Stimulated activated CD4-positive, alpha-beta T cell treated with anti-CD3 and anti-CD28 coated beads, Interleukin-4, amount 100 ng/mL, for 4 hours (primary cell): ENCODE measurements at places on chromosomes 5 and 9.

GRCh38 chr5:25544652-25545249 lies 900.0 kb upstream of the CDH10 start:
- DNase-seq, result no peak

GRCh38 chr9:110337727-110338126 lies at the start of gene TXNDC8:
Gene TXNDC8 (minus strand): TSS chr9:110337863.
- no peak for DNase-seq

GRCh38 chr5:33720176-33720575 lies 171.6 kb downstream of the ADAMTS12 start:
- DNase-seq, result no peak

- no peak for DNase-seq
These were observed 1126.7 kb upstream of the CDH9 start for GRCh38 chr5:28165096-28165495.

- DNase-seq, result no peak
These were observed 24.6 kb downstream of the SPARC start for GRCh38 chr5:151661968-151662732.

- DNase-seq, result no peak
These were observed 1.7 kb upstream of the LTC4S start for GRCh38 chr5:179791881-179792611.

- no peak for DNase-seq
These were observed 228.1 kb upstream of the PANK3 start for GRCh38 chr5:168807287-168807686.

- no peak for DNase-seq
These were observed 131.5 kb upstream of the NFIL3 start for GRCh38 chr9:91555132-91555531.

DNA sequence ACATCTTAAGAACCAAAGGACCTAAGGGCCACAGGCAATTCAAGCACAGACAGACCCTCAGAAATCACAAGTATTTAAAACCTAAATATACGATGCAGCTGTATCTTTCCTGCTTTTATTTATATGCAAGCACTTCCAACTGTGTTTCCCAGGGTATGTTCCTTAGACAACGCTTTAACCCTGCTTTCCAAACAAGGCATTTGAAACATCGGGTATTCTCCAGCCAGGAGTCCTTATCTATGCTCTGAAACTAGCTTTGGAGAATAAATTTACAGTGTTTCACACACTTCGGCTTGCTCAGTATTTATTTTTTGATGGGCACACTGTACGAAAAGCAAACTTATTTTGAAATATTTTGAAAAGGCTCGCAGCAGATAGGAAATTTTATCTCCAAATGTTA lies 13.5 kb downstream of the NR6A1 start:
- no peak for DNase-seq

DNA sequence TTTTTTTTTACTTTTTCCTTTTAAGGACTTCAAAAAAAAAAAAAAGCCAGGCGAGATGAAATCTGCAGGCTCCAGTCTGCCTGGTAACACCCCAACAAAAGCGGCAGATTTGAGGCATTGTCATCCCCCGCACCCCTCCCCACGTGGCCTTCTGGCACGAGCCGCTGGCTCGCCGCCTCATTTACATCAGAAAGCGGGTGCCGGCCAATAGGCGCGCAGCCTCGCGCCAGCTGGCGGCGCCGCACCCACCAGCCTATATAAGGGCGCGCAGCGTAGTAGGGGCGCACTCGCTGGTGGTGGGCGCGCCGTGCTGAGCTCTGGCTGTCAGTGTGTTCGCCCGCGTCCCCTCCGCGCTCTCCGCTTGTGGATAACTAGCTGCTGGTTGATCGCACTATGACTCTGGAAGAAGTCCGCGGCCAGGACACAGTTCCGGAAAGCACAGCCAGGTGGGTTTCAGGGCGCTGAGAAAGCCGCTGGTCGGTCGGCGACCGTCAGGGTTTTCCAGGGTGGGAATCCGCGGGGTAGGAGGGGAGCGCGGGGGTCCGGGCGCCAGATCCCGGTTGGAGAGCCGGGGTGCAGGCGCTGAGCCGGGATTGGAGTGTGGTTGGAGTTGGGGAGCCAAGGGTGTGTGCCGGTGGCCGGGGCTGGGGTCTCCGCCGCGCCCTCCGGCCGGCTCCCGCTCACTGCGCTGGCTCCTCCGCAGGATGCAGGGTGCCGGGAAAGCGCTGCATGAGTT lies at the start of gene GADD45G:
TSS of gene GADD45G (plus strand) at position 284 of the 736 bp plus-strand sequence. CDS start at position 394, 110 bp downstream.
- peak; percentile 93 for DNase-seq

DNA sequence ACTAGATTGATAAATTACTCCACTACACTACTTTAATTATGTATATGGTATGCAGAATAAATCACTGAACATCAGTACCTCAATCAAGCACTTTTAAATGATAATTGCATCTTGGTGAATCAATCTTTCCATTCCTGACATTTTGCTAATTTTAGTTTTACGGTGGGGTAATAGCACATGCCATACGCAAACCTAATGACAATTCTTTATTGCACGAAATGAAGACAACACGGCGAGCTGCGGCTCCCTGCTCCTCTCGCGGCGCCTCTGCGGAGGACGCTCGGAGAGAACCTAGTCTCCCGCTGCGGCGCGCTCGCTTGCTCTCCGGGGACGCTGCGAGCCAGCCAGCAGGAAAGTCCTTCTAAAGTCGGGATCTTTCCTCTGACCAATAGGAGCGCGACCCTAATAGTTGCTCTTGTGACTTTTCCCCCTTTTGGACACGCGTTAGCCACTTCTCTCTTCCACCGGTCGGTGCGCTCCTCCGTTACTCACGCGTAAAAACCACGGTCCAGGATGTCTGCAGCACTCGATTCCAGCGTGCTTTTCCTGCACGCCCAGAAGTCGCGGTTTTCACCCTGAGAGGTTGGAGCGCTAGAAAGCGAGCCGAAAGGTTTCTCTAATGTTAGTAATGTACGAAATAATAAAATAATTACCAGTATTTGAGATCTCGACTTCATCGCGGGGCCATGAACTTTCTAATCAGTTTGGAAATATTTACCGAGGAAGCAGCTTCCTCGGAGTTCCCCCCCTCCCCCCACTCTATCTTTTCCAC lies 1.0 kb upstream of the MEF2C start:
- DNase-seq, result no peak

- no peak for DNase-seq
These were observed 32.3 kb downstream of the ERP44 start for GRCh38 chr9:100066539-100066938.

DNA sequence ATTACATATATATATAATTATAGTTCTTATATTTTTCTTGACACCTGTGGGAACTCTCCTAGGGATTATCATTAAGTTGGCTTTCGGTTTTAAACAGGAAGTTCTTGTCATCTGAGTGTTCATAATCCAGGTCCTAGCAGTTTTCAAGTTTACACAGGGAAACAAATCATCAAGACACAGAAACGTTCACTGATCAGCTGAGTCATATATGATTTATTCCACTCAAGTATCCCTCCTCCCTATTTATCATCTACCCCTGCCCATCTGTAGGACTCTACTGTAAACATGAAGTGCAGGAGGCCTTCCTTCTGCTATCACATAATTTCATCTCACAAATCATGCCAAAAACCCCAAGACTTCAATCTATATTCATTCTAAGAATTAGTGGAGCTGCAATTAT lies 6.3 kb downstream of the SLC25A51 start:
- no peak for DNase-seq

- DNase-seq, result no peak
These were observed 105.6 kb downstream of the VCAN start for GRCh38 chr5:83577036-83577636.

GRCh38 chr5:22985446-22985845 lies 132.3 kb upstream of the CDH12 start:
- DNase-seq, result no peak

- DNase-seq, result no peak
These were observed 111.9 kb downstream of the FEM1C start for GRCh38 chr5:115432691-115433090.

DNA sequence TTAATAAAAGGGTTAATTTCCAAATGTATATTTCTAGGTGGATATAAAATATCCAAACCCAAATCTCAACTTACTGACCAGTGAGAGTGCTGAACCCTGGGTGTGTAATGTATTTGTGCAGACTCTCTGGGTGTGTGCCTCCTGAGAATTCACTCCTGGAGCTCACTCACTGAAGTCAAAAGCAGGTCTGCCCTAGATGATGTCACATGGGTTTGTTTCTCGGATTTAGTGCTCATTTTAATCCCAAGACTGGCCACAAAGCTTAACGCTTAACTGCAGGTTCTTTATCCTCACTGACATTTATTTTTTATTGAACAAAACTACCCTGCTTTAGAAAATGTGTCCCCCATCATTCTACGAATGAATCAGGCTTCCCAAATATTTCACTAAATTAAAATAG lies 179.4 kb downstream of the PPP2R2B start:
- no peak for DNase-seq

- no peak for DNase-seq
These were observed 4.8 kb downstream of the TTF1 start for GRCh38 chr9:132401824-132402223.

DNA sequence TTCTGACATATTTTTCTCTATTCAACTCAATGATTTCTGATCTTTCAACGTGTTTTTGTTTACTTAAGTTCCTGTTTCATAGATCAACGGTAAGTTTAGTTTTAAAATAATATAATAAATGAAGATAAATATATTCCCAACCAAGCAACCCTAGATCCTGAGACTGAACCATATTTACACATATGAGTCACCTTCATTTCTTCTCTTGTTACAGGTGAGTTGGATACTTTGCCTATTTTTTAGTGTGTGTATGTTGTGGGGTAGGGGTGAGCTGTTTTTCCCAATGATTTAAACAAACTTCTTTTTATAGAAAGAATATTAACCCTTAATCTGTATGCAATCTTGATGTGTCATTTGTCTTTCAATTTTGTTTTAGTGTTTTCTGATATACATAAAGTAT lies 186.9 kb downstream of the MCTP1 start:
- DNase-seq, result no peak

DNA sequence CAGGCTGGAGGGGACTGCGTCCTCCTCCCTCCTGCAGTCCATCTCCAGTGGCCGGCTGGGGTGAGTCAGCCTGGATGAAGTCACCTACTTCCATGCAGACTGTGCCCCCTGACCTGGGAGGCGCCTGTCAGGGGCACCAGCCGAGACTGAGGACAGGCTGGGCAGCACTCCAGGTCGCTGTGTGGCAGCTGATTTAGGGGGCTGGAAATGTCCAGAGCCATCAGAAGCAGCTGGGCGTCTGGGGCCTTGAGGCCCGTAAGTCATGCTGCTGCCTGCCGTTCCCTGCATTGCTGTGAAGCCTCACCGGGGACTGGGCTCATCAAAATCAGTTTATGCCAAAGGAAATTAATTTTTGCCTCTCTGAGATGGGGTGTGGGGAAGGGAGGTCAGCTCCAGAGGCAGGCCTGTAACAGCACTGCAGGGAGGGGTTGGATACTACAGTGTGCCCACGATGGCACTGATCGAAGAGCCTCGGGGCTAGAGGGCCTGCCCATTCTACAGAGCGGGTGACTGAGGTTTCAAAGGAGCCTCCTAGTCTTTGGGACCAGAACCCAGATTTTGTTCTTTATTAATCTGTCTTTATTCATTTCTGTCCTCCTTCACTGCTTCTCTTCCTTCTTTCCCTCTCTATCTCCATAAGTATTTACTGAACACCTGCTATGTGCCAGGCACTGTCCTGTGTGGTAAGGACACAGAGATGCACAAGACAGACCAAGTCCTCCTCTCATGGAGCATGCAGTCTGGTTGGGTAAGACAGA lies 70.4 kb upstream of the PSD2 start:
- no peak for DNase-seq

GRCh38 chr9:136726631-136727191 lies 14.3 kb downstream of the DIPK1B start:
- peak; percentile 37 for DNase-seq

GRCh38 chr9:6829536-6829935 lies 71.8 kb downstream of the KDM4C start:
- no peak for DNase-seq

- no peak for DNase-seq
These were observed 111.1 kb downstream of the GADD45G start for GRCh38 chr9:89715881-89716280.

DNA sequence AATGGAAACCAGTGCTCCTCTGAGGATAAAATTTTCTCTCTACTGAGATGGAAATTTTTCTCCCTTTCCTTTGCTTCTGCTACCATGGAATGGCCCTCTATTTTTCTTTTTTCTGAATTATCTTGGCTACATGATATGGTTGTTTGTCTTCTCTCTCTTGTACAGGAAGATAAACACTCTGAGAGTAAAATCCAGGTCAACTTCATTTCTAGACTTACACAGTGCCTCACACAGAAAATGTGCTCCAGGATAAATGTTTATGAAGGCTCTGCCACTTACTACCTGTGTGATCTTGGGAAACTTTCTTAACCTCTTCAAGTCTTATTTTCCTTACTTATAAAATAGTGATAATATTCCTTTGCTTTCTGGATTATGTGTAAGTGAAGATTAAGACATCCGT lies 153.9 kb downstream of the PRELID2 start:
- DNase-seq, result no peak

DNA sequence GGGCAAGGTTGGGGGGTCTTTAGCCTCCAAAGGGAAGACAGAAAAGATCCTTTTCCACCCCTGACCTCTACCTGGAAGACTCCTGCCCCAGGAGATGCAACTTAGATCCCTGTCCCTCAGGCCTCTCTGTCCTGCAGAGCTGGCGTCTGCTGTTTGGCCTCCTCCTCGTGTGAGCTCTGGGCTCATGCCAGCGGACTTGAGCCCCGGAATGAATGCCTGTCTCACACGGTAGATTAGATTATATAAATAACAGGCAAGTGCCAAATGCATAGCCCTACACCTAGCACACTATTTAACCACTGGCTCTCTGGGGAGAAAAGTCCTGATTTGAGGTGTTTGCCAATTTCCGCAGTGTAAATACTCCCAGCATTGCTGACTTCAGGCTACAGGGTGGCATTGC lies 1.4 kb upstream of the WNK2 start:
- DNase-seq, result no peak

DNA sequence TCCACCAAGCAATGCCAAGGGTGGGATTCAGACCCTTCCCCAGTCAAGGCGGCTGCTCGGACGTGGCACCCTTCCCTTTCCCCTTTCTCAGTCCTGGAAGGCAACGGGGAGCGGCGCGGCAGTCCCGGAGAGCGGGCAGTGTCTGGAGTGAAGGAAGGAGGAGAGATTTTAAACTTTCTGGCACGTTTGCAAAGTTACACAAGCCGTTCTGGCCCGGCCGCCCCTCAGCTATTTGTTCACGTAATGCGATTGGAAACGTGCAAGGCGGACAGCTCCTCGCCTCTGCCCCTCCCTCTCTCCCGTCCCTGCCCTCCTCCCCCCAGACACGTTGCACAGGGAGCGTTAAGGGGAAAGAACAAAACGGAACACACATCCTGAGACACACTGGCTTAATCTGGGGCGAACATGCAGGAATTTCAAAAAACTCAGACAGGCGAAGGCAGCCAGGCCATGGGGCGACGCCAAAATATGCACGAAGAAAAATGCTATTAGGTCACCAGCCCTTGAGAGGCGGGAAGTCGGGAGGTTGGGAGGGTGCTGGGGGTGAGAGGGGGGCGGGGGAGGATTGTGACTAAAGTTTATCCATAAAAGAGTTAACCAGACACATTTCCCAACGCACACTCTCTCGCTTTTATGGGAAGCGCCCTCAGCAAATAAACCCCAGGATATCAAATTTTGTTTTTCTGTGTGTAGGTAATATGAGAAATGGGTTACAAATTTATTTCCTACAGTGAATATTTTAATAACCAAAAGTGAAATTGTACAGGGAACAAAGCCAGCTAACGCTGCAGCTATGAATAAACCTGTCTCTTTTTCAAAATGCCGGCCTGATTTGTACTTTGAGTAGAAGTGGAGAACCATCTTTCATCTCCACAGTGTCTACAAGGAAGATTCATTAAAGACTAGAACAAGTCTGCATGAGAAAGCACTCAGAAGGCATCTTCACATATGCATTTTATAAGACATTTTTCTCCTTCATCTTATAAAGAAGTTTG lies at the start of gene LOX:
TSS of gene LOX (minus strand) at position 144 of the 995 bp plus-strand sequence. CDS start 274 bp downstream, outside the sequence.
- no peak for DNase-seq

- DNase-seq, result no peak
These were observed 30.6 kb downstream of the GFRA3 start for GRCh38 chr5:138243794-138244193.
